ENCODE measurements at places on chromosomes 5 and 9. TPM values are rescaled to one million over a fixed set of nuclear protein-coding genes. Genes with fewer than 3 reads are reported as not detected.
A peak's percentile ranks its signal among the peaks of the same experiment; 100 is the strongest.

Gene GPR151
- not detected for polyA plus RNA-seq

Gene AGXT2
- not detected for polyA plus RNA-seq

Gene ACTBL2
- not detected for polyA plus RNA-seq

Gene SARDH
- 10.5 TPM for polyA plus RNA-seq

Gene TMED7
- 78.7 TPM for polyA plus RNA-seq

Gene CBY3
- 0.49 TPM for polyA plus RNA-seq

Gene F12
- polyA plus RNA-seq = 0.24 TPM

Gene CNTNAP3B
- 3.6 TPM for polyA plus RNA-seq

Gene HSD17B4
- 156 TPM for polyA plus RNA-seq

Gene TRAF1
- 8.1 TPM for polyA plus RNA-seq

Gene PCDHB13
- 3.9 TPM for polyA plus RNA-seq

Gene LURAP1L
- 75.0 TPM for polyA plus RNA-seq

Gene SEMA4D
- 20.9 TPM for polyA plus RNA-seq

Gene CMBL
- 22.8 TPM for polyA plus RNA-seq

Gene CCNO
- polyA plus RNA-seq = 3.6 TPM

Gene SLCO6A1
- not detected for polyA plus RNA-seq

Gene FOXD4L4
- not detected for polyA plus RNA-seq

- DNase-seq = no peak
These were observed 47.7 kb upstream of the TCERG1 start for GRCh38 chr5:146399481-146399880.

GRCh38 chr5:136080113-136080482 lies 51.3 kb downstream of the TGFBI start:
- DNase-seq = no peak

GRCh38 chr5:38069360-38069759 lies 189.0 kb upstream of the EGFLAM start:
- DNase-seq = no peak

GRCh38 chr9:110206389-110206788 lies 1.6 kb downstream of the C9orf152 start:
- no peak for DNase-seq

- DNase-seq = peak; percentile 28
These were observed 175.5 kb upstream of the MVB12B start for GRCh38 chr9:126151031-126151685.

DNA sequence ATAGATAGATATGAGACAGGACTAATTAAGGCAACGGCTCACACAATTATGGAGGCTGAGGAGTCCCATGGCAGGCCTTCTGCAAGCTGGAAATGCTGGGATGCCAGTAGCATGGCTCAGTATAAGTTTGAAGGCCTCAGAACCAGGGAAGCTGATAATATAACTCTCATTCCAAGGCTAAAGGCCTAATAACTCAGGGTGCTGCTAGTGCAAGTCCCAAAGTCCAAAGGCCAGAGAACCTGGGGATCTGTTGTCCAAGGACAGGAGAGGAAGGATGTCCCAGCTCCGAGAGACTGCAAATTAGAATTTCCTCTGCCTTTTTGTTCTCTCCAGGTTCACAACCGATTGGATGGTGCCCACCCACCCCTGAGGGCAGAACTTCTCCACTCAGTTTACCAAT lies 114.5 kb downstream of the SV2C start:
- DNase-seq = no peak

DNA sequence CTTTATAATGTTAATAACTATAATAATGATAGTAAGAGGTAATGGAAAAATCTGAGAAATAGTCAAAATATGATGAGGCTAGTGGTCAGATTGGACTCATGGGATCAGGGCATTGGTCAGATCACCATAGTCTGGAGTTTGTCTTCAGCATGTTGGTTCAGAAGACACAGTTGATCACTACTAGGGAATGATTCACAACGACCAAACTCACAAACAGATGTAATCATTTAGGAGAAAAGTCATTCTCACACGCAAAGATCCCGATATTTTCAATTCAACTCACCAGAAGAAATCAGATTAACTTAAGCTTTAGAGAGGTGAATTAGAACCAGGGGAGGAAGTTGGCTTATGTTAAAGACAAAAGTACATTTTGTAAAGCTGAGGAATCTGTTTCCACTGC lies 131.8 kb downstream of the LURAP1L start:
- no peak for DNase-seq

- no peak for DNase-seq
These were observed 704.1 kb downstream of the PRELID2 start for GRCh38 chr5:145130996-145131395.

- DNase-seq = no peak
These were observed 7.1 kb downstream of the NEK6 start for GRCh38 chr9:124264823-124265233.

DNA sequence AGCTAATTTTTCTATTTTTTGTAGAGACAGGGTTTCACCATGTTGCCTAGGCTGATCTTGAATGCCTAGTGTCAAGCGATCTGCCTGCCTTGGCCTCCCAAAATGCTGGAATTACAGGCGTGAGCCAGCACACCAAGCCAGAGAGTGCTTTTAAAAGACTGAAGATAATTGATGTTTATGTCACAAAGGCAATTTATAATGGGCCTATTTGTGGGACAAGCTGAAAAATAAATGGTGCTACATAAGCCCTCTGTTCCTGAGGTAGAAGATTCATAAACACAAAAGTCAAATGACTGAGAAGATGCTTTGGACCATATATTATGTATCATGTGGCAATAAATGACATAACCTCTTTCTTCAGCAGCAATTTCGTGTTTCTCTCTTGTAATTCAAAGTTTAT lies 329.6 kb downstream of the GABRB2 start:
- no peak for DNase-seq

DNA sequence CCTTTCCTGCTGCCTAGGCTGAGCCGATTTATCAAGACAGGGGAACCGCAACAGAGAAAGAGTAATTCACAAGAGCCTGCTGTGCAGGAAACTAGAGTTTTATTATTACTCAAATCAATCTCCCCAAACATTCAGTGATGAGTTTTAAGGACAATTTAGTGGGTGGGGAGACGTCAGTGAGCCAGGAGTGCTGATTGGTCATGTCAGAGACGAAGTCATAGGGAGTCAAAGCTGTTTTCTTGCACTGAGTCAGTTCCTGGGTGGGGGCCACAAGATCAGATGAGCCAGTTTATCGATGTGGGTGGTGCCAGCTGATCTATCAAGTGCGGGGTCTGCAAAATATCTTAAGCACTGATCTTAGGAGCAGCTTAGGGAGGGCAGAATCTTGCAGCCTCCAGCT lies 19.0 kb downstream of the SNX24 start:
- no peak for DNase-seq

DNA sequence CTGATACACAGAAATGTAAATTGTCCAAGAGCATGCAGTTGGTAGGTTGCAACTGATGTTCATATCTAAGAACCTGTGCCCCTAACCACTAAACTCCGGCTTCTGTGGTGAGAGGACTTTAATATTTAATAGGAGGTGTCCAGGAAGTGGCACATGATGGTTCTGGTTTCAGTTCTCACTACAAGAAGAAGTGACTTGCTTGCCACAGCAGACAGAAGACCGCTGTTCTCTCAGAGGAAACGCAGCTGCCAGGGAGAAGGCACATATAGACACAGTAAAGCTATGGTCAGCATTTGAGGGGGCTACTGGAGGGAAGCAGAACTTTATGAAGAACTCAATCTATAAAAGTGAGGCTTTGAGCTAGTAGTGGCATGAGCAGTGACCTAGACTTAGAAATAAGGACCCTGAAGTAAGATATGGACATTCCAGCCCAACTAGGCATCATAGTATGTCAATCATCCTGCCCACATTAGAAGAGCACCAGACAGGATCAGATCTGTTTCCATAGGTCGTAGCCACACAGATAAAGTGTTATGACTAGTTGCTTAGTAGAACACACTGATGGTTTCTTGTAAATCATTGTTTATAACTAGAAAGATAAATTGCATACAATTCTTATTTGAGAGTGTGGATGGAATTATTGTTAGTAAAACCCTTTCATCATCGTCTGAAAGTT lies 36.4 kb upstream of the DAB2 start:
- no peak for DNase-seq

- DNase-seq = no peak
These were observed 28.1 kb downstream of the TSTD2 start for GRCh38 chr9:97604901-97605645.

- DNase-seq = no peak
These were observed 46.4 kb upstream of the PSD2 start for GRCh38 chr5:139749242-139749641.

GRCh38 chr5:10524376-10525123 lies 39.3 kb upstream of the ANKRD33B start:
- DNase-seq = no peak

- DNase-seq = peak; percentile 61
These were observed 713 bp downstream of the MOB3B start for GRCh38 chr9:27528886-27529315.

- DNase-seq = no peak
These were observed 106.1 kb upstream of the CPEB4 start for GRCh38 chr5:173781816-173782670.

- no peak for DNase-seq
These were observed 28.1 kb downstream of the GPX3 start for GRCh38 chr5:151048526-151048925.

- DNase-seq = peak; percentile 62
These were observed 31.4 kb downstream of the COL15A1 start for GRCh38 chr9:98974994-98975712.

DNA sequence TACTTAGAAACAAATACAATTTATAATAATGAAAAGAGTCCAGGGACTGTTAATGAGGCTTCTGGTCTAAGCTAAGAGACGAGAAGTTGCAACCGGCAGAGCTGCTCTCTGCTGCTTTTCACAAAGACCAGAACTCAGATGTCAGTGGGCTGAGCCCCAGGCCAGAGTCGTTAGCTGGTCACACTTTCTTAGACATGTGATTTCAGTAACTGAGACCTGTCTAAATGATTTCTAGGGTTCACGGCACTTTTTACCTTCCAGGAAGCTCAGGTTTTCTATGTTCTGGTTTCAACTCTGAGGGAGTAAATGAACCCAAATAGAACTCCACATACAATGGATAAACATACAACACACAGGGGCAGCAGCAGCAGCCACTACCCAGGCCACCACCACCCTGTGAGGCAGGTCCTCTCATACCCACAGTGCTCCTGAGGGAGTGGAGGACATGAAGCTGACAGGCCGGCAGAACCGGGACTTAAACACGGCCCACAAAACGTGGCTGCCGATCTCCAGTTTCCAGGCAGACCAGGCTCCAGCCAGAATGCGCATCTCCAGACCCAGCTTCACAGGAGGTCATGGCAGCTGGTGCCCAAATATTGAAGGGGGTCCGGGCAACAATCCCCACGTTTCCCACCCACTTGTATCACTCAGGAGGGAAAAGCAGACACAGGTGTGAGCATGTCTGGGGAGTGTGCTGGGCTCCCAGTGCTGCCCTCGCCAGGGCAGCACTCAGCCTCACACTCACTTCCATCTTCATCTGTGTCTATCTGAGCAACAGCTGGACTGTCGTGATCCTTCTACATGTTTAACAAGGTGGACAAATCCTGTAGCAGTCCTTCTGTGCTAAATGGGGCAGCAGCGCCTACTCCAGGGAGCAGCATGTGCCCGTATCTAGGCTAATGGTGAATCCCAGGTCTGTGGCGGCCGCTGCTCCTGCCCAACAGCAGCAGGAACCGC lies 38.8 kb downstream of the IARS1 start:
- no peak for DNase-seq

GRCh38 chr5:40568548-40568947 lies 111.2 kb upstream of the PTGER4 start:
- DNase-seq = no peak

GRCh38 chr9:71859939-71860338 lies 51.1 kb downstream of the ABHD17B start:
- no peak for DNase-seq

DNA sequence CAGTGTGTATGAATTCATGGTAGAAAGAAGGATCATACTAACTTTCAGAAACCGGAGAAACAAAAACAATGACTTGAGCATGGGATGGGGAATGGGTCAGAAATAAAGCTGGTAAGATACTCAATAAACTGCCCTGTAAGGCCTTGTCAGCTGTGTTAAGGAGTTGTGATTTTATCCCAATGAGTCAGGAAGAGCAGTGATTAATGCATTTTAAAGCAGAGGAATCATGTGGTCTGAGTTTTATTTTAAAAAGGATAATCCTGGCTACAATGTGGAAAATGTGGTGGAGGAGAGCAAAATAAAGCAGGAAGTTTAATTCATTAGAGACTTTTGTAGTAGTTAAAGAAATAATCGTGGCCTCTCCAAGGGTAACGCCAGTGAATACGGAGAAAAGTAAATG lies 28.7 kb downstream of the DHX29 start:
- DNase-seq = no peak

GRCh38 chr5:150559701-150560100 lies 51.8 kb downstream of the NDST1 start:
- no peak for DNase-seq

GRCh38 chr5:119031905-119032304 lies 39.0 kb upstream of the DMXL1 start:
- no peak for DNase-seq

- DNase-seq = no peak
These were observed 1.9 kb upstream of the FBXO38 start for GRCh38 chr5:148381906-148382305.

GRCh38 chr5:3100921-3101551 lies 349.6 kb upstream of the IRX2 start:
- DNase-seq = no peak

GRCh38 chr9:70802758-70803436 lies 318.5 kb downstream of the TRPM3 start:
- DNase-seq = no peak

DNA sequence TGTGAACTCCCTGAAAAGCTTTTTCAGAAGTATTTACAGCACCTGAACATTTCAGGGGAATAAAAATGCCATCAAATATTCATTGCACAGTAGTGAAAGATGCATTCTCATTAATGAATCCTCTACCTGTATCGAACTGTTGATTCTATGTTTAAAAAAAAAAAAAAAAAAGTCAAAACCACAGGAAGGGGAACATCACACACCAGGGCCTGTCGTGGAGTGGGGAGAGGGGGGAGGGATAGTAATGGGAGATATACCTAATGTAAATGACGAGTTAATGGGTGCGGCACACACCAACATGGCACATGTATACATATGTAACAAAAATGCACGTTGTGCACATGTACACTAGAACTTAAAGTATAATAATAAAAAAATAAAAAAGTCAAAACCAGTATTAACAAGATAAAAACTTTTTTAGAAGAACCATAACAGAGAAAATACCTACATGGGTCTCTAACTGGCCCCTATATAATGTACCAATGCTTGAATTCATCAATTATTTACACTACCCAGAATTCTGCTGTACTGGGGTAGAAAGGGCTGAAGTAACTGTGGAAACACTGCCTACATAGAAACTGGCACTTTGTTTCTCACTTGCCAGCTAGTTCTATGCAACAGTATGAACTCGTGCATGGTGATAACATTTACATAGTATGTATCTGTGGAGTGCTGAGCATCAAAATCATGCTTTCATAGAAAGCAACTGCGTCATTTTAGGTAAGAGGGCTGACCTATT lies 48.9 kb downstream of the GNAQ start:
- DNase-seq = no peak

- no peak for DNase-seq
These were observed 24.4 kb downstream of the RNF145 start for GRCh38 chr5:159184858-159185381.

GRCh38 chr9:35616681-35617459 lies 1.3 kb downstream of the CD72 start:
- peak; percentile 33 for DNase-seq

- DNase-seq = no peak
These were observed 457.9 kb downstream of the RAB3C start for GRCh38 chr5:59040804-59041201.

GRCh38 chr5:135106610-135107471 lies 72.8 kb upstream of the PITX1 start:
- DNase-seq = no peak

Measured in right lung (tissue), 10 donors.